ENCODE measurements at places on chromosomes 6 and 20.

GRCh38 chr6:29531668-29532067 lies 27.9 kb downstream of the UBD start:
- no peak for DNase-seq

DNA sequence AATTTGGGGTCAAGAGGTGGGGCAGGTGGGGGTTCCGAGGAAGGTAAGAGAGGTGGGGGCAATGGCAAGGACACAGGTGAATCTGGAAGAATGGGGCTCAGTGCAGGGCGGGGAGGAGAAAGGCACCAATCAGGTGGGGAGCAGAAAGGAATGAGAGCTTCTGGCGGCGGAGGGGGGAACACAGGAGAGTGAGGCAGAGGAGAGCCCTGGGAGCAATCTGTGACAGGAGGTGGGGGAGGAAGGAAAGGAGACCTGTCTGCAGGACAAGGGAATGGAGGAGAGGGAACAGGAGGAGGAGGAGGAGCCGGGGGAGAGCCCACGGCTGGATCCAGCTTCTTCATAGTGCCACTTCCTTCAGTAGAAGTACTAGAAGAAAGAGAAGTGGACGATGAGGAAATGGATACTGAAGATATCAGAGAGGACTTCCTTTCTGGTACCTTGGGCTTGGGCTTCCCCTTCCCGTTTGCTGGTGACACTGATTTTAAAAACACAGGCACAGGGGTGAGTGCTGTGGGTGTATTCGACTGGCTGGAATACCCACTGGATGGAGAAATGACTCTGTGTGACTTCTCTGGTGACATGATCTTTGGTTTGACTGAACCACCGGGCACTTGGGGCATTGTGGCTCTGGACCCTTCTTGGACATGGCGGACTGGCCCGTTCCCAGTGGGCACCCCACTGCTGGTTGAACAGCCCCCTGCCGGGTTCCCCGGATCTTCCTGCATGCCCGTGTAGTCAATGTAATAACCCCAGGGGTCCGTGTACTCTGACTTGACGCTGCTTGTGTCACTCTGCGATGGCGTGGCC lies 27.4 kb downstream of the HEBP2 start:
- DNase-seq = no peak

DNA sequence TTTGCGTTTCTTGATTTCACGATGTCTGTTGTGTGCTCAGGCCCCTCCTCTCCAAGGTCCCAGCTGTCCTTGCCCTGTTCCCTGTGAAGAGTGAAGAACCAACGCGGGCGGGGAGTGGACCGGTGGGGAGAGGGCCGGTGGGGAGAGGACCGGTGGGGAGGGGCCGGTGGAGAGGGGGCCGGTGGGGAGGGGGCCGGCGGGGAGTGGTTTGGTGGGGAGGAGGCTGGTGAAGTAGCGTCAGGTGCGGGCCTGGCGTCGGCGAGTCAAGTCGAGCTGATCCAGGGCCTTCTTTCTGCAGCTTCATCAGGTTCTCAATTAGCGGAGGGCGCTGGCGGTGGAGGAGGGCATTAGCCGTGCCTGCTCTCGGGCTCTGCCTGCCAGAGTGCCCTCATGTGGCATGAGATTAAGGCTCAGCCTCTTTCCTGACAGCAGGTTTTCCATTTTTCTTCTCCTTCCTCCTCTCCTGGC lies 21.2 kb upstream of the BHLHE23 start:
- no peak for DNase-seq

DNA sequence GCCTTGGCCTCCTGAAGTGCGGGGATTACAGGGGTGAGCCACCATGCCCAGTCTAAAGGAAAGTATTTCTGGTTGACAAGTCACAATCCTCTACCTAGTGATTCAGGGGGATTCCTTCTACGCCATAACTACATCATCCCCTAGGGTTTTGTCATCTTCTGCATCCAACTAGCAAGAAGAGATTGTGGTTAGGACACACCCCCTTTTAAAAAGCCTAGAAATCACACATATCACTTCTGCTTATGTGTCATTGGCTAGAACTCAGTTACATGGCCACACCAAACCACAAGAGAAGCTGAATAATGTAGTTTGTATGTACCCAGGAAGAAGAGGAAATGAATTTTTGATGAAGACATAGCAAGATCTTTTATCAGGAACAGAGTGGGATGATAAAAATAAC lies 14.7 kb upstream of the CHD6 start:
- DNase-seq = no peak

GRCh38 chr6:121463087-121463486 lies 27.6 kb downstream of the GJA1 start:
- no peak for DNase-seq

- no peak for DNase-seq
Observed at GRCh38 chr6:36685166-36685924, 6.8 kb downstream of the CDKN1A start.

DNA sequence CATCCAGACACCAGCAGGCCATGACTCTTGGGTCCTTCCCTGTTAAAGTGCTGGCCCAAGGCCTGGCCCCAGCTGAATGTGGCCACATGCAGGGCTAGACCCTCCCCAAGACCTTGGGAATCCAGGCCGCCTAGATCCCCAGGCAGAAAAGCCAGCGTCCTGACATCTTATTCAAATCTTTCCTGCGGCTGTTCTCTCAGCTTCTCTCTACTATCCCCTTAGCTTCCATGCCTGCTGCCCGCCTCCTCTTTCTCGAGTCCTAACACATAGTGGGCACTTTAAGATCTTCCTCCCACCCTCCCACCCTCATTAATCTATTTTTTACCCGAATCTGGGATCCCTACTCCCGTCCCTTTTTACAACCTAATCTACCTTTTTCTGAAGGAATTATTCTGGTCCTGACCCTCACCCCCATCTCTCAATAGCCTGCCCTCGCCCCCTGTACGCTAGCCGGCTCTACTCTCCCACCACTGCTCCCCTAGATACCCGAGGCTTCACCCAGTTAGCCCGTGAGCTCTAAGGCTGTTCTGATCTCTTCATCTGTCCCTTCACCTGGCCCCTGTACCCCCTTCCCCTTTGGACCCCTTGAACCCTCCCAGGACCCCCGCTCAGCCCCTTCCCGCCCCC lies at the start of gene CCHCR1:
Gene CCHCR1, minus strand, starts transcription at position 290 of the 627 bp plus-strand sequence. Its CDS starts 202 bp downstream, at position 88.
- DNase-seq = no peak

DNA sequence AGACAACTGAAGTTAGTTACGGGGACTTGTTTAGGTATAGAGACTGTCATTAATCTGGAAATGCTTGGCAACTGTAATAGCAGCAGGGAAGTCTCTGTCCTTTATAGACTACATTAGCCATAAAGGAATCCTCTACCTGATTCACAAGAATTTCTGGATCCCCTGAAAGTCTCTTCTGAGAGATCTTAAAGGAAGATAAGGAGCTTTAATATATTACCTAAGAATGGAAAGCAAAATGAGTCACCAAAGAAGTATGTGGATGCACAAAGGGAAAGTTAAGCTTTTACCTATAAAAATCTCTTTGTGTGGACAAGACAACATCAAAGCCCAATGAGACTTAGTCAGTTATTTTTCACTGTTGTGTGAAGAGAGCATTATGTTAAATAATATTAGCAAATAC lies 92.2 kb upstream of the RSPO3 start:
- DNase-seq = no peak

DNA sequence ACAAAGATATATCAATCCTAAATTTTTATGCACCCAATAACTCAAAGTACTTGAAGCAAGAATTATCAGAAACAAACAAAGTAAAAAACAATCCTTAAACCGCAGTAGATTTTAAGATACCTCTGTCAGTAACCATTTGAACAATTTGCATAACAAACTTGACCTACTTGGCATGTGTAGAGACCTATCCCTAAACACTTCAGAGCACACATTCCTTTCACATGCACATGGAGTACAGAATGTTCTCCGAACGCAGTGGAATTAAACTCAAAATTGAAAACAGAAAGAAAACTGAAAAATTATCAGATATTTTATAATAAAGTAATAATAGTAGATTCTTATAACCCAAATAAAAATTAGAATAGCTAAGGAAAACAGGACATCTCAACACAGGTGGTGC lies 162.6 kb upstream of the THBS2 start:
- no peak for DNase-seq

DNA sequence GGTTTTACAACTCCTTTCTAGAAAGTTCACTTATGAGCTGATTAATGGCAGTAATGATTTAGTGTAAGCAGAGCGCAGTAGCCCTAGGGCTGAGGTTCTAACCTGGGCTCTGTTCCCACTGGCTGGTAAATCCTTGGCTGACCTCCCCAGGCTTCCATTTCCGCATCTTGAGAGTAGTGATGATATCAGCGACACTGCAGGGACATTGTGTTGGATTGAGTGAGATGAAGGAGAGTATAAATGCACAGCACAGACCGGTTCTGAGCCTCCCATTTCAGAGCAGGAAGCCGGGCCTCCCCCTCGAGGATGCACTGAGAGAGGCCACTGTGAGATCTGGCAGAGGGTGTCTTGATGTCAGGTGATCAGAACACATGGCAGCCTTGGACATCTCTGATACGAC lies 477.2 kb upstream of the SULF2 start:
- no peak for DNase-seq

- DNase-seq = peak; percentile 7
Observed at GRCh38 chr20:36745234-36745926, 510 bp downstream of the NDRG3 start.

- no peak for DNase-seq
Observed at GRCh38 chr20:33169176-33169794, 1.3 kb downstream of the BPIFA2 start.

- DNase-seq = no peak
Observed at GRCh38 chr6:145836170-145836569, 21.6 kb upstream of the FBXO30 start.
